ENCODE measurements at places on chromosomes 11 and 22.

GRCh38 chr11:70170596-70171210, 32.4 kb upstream of the FADD start:
- DNase-seq = no peak

GRCh38 chr22:37643225-37643847, 3.9 kb downstream of the SH3BP1 start:
- peak; percentile 85 for DNase-seq

- DNase-seq = no peak
Observed at GRCh38 chr11:123479048-123479837, 49.2 kb downstream of the GRAMD1B start.

DNA sequence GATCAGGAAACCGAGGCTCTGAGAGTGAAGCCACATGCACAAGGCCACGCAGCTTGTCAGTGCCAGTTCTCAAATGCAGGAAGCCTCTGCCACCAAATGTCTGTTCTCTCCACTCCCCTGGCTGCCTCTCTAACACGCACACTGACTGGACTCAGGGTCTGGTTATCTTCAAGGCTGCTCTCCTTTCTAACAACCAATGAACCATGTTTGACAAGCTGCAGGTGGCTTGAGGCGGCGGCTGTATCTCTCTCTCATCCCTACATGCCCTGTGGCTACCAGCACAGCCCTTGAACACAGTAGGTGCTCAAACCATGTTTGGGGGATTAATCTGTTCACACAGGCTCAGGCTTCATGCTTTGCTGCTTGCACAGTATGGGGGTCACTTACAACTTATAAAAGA, 23.7 kb downstream of the MFNG start:
- DNase-seq = no peak

- no peak for DNase-seq
Observed at GRCh38 chr22:39120983-39121382, 23.9 kb downstream of the APOBEC3H start.

GRCh38 chr11:69398529-69399492, 82.7 kb upstream of the LINC01488 start:
- DNase-seq = no peak

- peak; percentile 68 for DNase-seq
Observed at GRCh38 chr11:16572945-16573344, 165.5 kb upstream of the C11orf58 start.

- DNase-seq = no peak
Observed at GRCh38 chr11:92475316-92475715, 250.7 kb downstream of the FAT3 start.

- no peak for DNase-seq
Observed at GRCh38 chr11:132636523-132636922, 895.8 kb downstream of the OPCML start.

DNA sequence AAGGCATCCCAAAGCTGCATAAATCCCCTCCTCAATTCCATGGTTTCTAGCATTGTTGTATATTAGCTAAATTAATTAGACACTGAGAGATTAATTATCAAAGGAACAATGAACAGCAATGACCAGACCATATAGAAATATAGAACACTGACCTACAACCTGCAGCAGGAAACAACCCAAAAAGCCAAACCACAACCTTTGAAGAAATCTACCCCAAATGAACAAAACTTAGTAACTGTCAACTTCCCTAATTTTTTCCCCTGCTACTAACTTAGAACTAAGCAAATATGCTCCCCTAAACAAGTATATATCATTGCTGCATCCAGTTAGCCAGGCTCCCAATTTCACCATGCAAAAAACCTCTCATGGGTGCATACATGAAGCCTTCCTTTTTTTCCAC, 268.0 kb upstream of the ANO3 start:
- no peak for DNase-seq

- DNase-seq = no peak
Observed at GRCh38 chr11:66115638-66116301, 45.7 kb downstream of the PACS1 start.

GRCh38 chr22:29524442-29525191, 28.9 kb downstream of the THOC5 start:
- peak; percentile 57 for DNase-seq

- no peak for DNase-seq
Observed at GRCh38 chr11:15471048-15471894, 356.5 kb downstream of the INSC start.

GRCh38 chr11:82757660-82758357, 24.1 kb upstream of the FAM181B start:
- no peak for DNase-seq

DNA sequence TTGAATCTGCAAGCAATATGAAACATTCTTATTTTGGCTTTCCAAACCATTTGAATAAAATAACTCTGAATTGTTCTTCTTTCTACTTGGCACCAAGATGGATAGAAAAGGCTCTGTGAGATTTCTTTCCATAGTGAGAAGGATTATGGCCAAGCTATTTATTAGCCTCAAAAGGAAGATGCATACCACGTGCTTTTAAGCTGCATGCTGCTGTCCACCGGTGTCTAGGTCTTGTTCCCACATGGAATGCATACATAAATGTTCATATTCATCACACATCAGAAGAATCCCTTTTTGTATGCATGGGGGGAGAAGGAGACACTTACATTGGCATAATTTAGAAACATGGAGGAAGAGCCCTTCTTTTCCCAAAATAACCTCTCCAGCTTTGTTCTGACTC, 273.4 kb downstream of the FAM76B start:
- no peak for DNase-seq

DNA sequence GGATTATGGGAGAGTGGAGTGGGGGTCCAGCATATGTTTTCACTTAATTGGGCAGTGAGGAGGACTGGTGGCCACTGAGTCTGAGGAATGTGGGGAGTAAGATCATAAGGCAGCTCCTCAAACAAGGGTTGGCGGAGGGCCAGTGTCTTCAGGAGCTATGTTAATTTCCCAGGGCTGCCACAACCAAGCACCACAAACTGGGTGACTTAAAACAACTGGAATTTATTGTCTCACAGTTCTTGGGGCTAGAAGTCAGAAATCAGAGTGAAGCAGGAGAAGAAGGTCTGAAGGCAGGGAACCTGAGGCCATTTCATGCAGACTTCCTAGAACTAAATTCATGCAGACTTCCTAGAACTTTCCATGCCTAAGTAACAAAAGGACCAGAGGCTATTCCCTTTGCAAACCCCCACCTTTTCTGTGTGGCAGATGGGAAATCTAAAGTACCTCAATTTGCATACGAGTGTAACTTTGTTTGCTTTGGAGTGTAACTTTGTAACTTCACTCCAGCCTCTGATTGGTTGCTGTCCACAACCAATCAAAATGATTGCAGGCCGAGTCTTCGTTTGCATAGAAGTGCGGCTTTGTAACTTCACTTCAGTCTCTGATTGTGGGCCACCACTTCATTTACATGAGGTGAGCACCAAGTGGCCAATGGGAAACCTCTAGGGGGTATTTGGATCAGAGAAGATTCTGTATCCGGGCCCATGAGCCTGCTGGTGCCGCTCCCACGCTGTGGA, 50.5 kb upstream of the ZBED5 start:
- peak; percentile 23 for DNase-seq

- peak; percentile 98 for DNase-seq
Observed at GRCh38 chr11:121967131-121967704, 148.8 kb downstream of the BLID start.

GRCh38 chr22:25002241-25002985, 49.9 kb downstream of the KIAA1671 start:
- DNase-seq = no peak

DNA sequence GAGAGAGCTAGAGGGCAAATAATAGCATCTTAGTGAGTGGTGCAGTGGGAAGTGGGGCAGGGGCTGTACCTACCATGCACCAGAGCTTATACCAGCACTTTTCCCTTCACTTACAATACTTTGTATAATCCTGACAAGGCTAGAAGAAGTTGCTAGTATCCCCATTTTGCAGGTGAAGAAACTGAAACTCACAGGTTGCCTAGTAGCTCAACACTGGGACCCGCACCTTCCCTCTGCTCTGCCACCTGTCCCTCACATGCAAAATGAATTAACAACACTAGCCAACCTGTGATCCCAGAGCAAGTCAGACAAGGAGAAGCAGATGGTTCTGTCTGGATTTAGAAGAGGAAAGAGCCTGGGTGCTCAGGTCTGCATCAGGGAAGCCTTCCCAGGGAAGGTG, 510.4 kb downstream of the BUD13 start:
- no peak for DNase-seq

- DNase-seq = no peak
Observed at GRCh38 chr11:92852946-92853345, 116.5 kb upstream of the MTNR1B start.

DNA sequence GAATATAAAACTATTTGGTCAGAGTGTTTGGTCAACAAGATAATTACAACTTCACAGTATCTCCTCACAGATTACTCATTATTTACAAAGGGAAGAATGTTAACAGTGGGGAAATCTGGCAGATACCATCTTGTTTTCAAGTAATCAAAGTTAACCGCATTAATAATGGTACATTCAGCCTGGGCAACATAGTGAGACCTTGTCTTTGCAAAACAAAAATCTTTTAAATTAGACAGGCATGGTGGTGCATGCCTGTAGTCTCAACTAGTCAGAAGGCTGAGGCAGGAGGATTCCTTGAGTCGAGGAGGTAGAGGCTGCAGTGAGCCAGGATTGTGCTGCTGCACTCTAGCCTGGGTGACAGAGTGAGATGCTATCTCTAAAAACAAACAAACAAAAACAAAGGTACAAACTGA, 78.5 kb downstream of the ACER3 start:
- DNase-seq = no peak

GRCh38 chr11:102064316-102064715, 17.1 kb downstream of the CFAP300 start:
- no peak for DNase-seq

- no peak for DNase-seq
Observed at GRCh38 chr22:30564045-30564760, 10.3 kb downstream of the GAL3ST1 start.

GRCh38 chr22:46788441-46789172, 26.2 kb downstream of the TBC1D22A start:
- no peak for DNase-seq

DNA sequence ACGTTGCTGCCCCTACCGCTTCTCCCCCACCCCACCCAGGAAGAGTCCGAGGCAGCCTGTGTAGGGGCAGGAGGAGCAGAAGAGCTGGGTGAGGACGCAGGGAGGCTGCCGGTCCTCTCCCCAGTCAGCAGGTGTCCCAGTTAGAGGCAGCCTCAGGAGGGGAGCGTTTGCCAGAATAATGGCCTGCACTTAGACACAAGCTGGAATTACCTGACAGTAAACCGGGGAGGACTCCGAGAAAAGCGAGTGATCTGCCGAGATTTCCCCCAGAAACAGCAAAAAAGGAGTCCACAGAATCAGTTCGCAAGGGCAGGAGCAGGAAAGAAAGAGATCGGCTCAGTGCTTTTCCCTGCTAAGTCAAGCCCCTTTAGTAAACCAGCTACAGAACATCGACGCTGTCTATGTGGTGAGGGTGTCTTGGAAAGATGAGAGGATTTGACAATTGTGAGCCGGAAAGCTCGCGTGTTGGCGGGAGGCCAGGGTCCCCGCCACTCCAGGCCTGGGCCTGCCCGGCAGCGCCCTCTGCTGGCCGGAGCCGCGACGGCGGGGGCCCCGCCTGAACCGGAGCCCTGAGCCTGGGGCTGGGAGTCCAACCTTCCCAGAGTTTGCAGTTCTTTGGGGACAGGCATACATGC, 17.7 kb upstream of the THRSP start:
- peak; percentile 61 for DNase-seq

DNA sequence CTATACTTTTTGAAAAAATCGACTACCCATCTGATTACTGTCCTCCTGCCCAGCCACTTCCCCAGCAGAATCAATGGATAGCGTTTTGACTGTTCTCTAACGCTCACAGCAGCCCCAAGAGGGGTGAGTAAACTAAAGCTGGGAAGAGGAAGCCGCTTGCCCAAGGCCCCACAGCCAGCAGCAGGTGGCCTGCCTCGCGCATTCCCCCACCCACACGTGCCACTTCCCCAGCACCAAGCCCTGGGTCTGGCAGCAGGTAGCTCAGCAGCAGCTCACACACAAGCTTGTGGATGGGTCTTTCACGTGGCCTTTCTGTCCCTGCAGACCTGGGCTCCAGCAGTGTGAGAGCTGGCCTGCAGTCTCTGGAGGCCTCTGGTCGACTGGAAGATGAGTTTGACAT, 34.3 kb downstream of the TOM1 start:
- DNase-seq = no peak

DNA sequence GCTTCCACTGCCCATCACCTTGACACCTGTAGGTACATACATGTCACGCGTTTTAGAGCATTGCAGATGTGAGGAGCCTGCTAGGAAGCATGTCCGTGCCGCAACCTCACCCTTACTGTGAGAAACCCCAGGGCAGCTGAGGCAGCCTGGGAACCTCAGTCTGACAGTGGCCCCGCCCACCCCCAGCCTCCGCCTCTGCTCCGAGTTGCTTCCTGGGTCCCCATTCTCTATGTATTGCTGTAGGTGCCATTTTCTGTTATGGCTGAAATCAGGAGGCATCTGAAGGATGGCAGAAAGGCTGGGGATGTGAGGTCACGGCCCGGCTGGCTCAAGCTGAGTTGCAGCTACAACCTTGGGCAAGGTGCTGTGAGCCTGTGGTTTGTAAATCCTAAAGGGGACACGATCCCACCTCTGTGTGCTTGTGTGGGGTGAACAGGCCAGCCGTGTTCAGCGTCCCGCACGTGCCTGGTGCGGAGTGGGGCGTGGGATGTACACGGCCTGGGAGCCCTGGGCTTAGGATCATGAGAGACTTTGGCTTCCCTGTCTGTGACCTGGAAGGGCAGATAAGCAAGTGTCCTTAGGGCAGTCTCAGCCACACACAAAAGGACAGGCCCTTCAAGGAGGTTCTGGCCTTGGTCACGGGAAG, 102.7 kb downstream of the PHF21B start:
- no peak for DNase-seq

GRCh38 chr11:34552270-34552669, 38.7 kb upstream of the ELF5 start:
- DNase-seq = no peak

- no peak for DNase-seq
Observed at GRCh38 chr11:14414470-14415461, 55.8 kb upstream of the RRAS2 start.

DNA sequence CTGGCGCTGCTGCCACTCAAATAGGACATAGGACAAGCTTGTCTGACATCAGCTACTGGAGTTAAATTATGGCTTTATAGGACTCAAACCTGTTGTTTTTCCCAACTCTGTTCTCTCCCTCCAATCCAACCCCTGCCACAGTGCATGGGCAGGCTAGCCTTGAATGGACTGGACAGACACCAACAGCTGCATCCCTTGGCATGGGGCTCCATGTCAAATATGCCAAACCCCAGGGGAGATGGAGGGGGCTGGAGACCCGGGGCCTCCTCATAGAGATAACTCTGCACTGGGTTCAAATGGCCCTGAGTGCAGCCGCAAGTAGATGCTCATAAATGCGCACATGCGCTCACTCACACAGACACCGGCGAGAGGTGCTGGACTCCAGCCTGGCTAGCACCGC, 28.9 kb downstream of the CD5 start:
- no peak for DNase-seq

GRCh38 chr22:16954060-16954403, 54.0 kb downstream of the GAB4 start:
- DNase-seq = no peak

Data from SK-MEL-5 (cell line).